ENCODE measurements at places on chromosomes 12 and 14.

- DNase-seq, result peak; percentile 64
These were observed 2.2 kb upstream of the NXPH4 start for GRCh38 chr12:57214398-57214781.

GRCh38 chr12:1781772-1782171 is 38.6 kb upstream of the LRTM2 start:
- DNase-seq, result no peak

DNA sequence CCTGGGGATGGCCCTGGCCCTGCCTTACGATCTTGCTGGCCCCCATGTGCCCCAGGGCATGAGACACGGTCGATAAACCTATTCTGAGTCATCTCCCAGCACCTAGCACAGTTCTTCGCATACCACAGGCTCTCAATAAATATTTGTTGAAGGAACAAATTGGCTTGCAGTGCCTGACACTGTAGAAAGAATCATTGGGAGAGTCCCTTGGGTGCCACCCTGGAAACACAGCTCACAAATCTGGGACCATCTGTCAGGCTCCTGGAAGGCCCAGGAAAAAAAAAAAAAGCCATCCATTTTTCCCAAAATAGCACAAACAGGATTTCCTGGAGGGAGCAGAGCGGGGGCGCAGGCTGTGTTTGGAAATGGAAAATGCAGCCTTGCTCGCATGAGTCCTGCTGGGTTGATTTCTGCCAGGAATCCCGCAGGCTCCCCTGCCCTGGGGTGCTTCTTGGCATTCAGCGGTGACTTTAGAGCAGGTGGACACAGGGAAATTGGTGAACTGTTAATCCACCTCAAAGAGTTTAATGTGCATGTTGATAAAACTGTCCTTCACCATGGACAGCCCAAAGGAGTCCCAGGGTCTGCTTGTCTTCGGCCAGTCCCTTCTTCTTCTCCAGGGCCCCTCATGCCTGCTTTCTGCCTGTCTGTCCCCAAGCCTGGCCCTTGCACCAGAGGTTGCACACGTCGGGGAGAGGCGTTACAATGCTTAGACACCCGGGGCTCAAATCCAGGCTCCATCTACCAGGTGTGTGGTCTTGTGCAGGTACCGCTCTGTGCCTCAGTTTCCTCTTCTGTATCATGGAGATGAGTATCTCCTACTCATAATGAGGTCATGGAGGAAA is 106.1 kb upstream of the RFLNA start:
- no peak for DNase-seq

GRCh38 chr12:107529991-107530390 is 155.6 kb upstream of the PWP1 start:
- no peak for DNase-seq

GRCh38 chr12:37666069-37666781 is 650.3 kb upstream of the ALG10B start:
- DNase-seq, result no peak

GRCh38 chr14:100246809-100247428 is 8.0 kb downstream of the YY1 start:
- DNase-seq, result peak; percentile 51

DNA sequence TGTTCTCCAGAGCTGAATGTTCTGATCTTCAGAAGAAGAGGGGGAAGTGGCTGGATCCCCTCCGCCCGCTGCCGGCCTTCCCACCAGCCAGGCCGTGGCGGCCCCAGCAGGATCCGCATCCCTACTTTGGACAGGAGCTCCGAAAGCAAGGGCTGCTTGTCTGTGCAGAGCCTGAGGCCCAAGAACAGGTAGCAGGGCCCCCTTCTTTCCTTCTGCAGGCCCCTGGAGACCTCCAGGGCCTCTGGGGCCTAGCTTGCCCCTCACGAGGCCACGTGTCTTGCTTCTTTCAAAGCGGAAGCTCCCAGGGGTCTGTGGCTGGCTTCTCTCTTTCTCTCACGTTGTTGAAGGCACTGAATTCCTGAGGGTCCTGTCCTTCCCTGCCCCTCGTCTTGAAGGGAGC is 13.2 kb downstream of the PGF start:
- no peak for DNase-seq

DNA sequence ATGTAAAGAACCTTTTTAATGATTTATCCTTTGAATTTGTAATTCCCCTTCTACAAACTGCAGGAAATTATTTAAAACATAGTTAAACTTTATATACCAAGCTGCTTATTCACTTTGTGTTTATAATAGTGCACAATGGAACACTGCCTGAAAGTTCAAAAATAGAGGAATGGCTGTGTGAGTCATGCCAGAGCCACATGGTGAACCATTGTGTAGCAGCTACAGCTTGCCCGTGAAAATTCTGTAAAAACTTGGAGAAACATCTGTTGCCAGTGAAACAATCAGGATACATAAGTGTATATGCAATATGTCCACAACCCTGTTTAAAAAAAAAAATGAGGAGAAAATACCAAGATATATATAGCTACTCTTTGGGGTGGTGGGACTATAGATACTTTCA is 59.5 kb downstream of the VEZT start:
- no peak for DNase-seq

DNA sequence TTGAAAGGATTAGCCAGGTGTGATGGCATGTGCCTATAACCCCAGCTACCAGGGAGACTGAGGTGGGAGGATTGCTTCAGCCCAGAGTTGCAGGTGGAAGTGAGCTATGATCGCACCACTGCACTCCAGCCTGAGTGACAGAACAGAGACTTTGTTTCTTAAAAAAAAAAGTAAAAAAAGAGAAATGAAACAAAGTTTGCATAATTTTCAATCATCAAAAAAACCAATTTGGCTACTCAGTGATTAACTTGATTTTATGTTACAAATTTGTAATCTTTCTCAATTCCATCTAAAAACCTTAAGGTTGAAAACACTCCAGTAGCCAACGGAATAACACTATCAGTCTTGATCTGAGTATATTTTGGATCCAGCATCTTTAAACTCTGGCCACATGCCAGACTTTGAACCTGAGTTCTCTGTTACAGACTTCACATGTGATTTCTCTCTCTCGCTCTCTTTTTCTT is 12.6 kb upstream of the DENND5B start:
- no peak for DNase-seq

GRCh38 chr14:64337888-64338615 is 43.9 kb upstream of the ESR2 start:
- DNase-seq, result peak; percentile 3

- DNase-seq, result no peak
These were observed 43.5 kb downstream of the KCTD10 start for GRCh38 chr12:109433618-109434017.

- DNase-seq, result no peak
These were observed 13.3 kb downstream of the BEST3 start for GRCh38 chr12:69685810-69686209.

GRCh38 chr12:116262741-116263140 is 14.8 kb downstream of the MED13L start:
- DNase-seq, result no peak

GRCh38 chr12:28327722-28328121 is 137.5 kb downstream of the CCDC91 start:
- DNase-seq, result no peak

GRCh38 chr12:111868676-111869588 is 26.9 kb downstream of the MAPKAPK5 start:
- no peak for DNase-seq

- DNase-seq, result no peak
These were observed 481.4 kb downstream of the TRHDE start for GRCh38 chr12:72753571-72753970.

GRCh38 chr12:40946612-40947194 is 241.4 kb upstream of the PDZRN4 start:
- peak; percentile 25 for DNase-seq

DNA sequence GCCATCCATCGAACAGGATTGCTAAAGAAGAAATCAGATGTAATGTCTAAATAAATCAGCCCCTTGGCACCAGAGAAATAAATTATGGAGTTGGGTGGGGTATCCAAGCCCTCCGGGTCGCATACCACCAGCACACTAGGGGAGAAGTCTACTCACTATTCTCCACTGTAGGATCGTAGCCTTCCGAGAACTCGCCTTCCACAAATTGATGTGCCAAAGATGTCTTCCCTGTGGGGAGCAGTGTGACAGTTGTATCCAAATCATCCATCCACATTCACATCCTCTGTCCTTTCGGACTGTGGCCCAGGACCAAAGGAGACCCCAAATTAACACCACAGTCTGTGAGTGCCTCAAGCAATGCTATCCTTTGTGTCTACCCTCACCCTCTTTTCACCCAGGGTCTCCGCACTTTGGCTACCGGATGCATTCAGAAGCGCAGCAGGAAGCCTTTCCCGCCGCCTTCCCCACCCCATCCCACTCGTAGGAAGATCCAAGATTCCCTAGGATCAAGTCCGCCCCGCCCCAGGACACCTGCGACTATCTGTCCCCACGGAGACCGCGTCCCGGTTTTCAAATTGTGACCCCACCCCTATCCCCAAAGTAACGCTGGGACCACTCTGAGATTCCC is 786 bp downstream of the RHEBL1 start:
- no peak for DNase-seq

DNA sequence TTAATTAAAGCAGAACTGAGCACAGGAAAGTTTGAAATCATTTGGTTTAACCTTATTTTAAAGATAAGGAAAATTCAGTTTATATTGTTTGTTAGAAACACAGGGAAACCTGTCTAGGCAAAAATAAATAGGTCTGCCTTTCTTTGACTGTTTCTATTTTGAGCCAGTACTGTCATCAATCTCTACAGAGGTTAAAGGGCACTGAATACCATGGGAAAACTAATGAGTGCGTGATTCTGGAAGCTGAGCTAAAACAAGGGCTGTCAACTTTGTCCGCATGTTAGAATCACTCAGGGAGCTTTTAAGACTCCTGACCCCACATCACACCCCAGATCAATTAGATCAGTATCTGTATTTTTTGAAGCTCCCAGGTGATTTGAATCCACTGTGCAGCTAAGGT is 38.8 kb downstream of the NOPCHAP1 start:
- DNase-seq, result no peak

- no peak for DNase-seq
These were observed 14.3 kb downstream of the RASSF8 start for GRCh38 chr12:25972783-25973182.

GRCh38 chr12:89082370-89082753 is 269.9 kb downstream of the DUSP6 start:
- DNase-seq, result no peak

GRCh38 chr12:45354399-45354798 is 138.5 kb downstream of the ANO6 start:
- no peak for DNase-seq
